ENCODE measurements at places on chromosomes 11 and 22. TPM values are rescaled to one million over a fixed set of nuclear protein-coding genes. Genes with fewer than 3 reads are reported as not detected.
A peak's percentile ranks its signal among the peaks of the same experiment; 100 is the strongest.

CCDC157 gene
- total RNA-seq, result 1.2 TPM

CASP5 gene
- not detected for total RNA-seq

PLAAT2 gene
- total RNA-seq, result 0.28 TPM

TMEM191C gene
- 1.2 TPM for total RNA-seq

- DNase-seq, result no peak
Observed at GRCh38 chr11:94581926-94582325, 14.8 kb downstream of the PIWIL4 start.

DNA sequence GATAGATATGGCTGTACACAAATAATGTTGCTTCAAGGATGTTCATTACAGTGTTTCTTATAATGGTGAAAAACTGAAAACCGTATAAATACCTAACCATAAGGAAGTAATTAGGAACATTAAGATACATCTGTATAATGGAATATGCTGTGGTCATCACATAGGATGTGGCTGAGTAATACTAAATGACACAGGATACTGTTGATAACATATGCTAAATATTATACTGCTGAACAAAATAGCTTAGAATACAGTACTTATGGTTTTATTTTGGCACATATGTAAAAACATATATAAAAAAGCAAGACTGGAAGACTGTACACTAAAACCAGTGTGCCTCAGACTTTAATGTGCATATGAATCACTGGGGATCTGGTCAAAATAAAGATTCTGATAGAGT lies 43.8 kb downstream of the FBXO7 start:
- DNase-seq, result no peak

DNA sequence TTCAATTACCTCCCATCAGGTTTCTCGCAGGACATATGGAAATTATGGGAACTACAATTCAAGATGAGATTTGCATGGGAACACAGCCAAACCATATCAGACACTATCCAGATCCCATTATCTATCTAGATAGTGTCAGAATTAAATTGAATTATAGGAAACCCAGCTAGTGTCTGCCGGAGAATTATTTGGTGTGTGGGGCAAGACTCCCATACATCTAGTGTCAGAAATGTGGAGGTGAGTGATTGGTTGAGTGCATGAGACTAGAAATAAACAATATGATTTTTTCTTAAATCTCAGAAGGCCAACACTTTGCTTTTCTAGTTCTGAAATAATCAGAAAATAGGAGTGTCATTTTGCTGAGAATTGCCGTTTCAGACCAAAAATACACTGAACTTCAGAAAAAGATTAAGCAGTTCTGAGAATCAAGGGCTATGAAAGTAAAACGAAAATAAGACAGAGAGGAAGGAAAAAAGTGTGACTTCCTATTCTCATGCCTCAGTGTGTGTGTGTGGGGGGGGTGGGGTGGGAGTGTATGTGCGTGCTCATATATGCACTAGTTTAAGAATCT lies 21.3 kb downstream of the CASP12 start:
- no peak for DNase-seq

- no peak for DNase-seq
Observed at GRCh38 chr11:114080769-114081168, 21.3 kb downstream of the ZBTB16 start.

- no peak for DNase-seq
Observed at GRCh38 chr11:63845911-63846310, 7.0 kb downstream of the MARK2 start.

DNA sequence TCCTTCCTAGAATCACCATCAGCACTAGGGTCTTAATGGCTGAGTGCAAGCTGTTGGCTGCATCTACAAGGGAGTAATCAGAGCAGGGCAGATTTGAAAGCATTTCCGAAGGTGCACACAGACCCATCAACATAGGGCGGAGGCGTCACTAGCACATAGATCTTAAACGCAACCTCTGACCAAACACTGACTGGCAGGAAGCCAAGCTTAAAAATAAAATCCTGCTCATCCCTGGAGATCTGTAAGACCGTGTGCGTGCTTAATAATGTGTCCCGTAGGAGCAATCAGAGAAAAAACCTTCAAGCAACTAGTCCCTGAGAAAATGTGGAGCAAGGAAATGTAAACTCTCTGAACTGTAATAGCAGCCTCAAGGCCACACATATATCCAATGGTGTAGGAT lies 470.5 kb downstream of the ETS1 start:
- DNase-seq, result no peak

- DNase-seq, result no peak
Observed at GRCh38 chr11:127651888-127652221, 651.3 kb upstream of the KIRREL3 start.

- DNase-seq, result no peak
Observed at GRCh38 chr22:36386351-36386899, 1.3 kb downstream of the MYH9 start.

DNA sequence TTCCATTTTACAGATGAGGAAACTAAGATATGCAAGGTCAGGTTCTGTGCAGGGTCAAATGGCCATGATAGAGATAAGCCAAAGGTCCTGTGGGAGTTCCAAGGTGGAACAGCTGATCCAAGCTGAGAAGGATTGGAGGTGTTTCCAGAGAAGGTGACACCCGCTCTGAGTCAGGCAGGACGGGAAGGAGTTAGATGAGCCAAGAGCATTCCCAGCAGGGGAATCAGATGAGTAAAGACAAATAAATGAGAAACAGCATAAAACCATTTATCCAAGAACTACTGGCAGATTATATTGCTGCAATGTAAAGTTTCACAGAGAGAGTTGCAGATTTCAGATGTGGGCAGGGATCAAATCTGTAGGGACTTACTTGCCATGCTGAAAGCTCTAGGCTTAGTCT lies 18.9 kb upstream of the HEPHL1 start:
- DNase-seq, result no peak

- DNase-seq, result peak; percentile 98
Observed at GRCh38 chr11:67354075-67355022, 1.0 kb upstream of the POLD4 start.

GRCh38 chr22:49668402-49668801 lies 159.3 kb downstream of the BRD1 start:
- no peak for DNase-seq

- no peak for DNase-seq
Observed at GRCh38 chr11:110349138-110349996, 53.0 kb upstream of the RDX start.

All from A172 (cell line).